Adipose tissue (tissue), 3 donors: ENCODE measurements at places on chromosomes 2 and 18. TPM values are rescaled to one million over a fixed set of nuclear protein-coding genes. Genes with fewer than 3 reads are reported as not detected.

Gene CRYGC
- polyA plus RNA-seq: not detected

Gene REG1B
- 17.0 TPM for polyA plus RNA-seq

Gene NAT8
- polyA plus RNA-seq: not detected

Gene GNLY
- polyA plus RNA-seq: 2.3 TPM

Gene MC5R
- 0.40 TPM for polyA plus RNA-seq

Gene LTBP1
- 8.8 TPM for polyA plus RNA-seq

Gene SPEG
- 22.5 TPM for polyA plus RNA-seq

Gene ALK
- polyA plus RNA-seq: 0.13 TPM

Gene POU3F3
- polyA plus RNA-seq: not detected

Gene LIPG
- polyA plus RNA-seq: 6.8 TPM

Gene CREG2
- polyA plus RNA-seq: not detected

Gene VWC2L
- not detected for polyA plus RNA-seq

Gene SLC9A4
- 0.01 TPM for polyA plus RNA-seq

Gene LRRC30
- not detected for polyA plus RNA-seq

Gene FNDC4
- polyA plus RNA-seq: 158 TPM
